ENCODE measurements at places on chromosomes 3 and 15. TPM values are rescaled to one million over a fixed set of nuclear protein-coding genes. Genes with fewer than 3 reads are reported as not detected.

The SECISBP2L gene
- 59.5 TPM for total RNA-seq

The ERC2 gene
- 8.3 TPM for total RNA-seq

DNA sequence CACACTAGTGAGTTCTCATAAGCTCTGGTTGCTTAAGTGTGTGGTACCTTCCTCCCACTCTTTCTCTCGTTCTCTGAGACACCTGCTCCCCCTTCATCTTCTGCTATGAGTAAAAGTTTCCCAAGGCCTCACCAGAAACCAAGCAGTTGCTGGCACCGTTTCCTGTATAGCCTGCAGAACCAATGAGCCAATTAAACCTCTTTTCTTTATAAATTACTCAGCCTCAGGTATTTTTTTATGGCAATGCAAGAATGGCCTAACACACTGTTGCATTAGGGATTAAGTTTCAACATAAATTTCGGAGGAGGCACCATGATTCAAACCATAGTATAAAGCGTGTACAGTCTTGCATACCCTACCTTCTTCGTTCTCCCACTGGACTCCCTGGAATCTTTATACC lies 252.3 kb upstream of the CHRM5 start:
- H3K27ac ChIP-seq, result no peak overlapping the region
- no peaks in the 10 kb centered on the region for H3K4me1 ChIP-seq
- H3K27me3 ChIP-seq, result no peaks in the 10 kb centered on the region
- H3K36me3 ChIP-seq, result no peaks in the 10 kb centered on the region
- DNase-seq, result no peak

DNA sequence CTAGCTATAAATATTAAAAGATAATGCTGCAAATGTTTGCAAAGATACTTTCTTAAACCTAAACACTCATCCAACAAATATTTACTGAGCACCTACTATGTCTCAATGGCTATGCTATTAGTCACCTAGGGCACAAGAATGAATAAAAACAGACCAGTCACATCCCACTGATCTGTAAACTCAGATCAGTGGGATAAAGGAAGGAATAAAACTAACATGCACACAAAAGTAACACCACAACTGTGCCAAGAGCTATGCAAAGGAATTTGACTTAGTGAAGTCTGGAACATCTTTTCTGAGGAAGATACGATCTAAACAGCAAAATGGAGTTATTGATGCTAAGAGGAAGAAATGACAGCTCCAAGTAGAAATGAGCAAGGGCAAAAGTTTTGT lies 56.6 kb downstream of the CBLB start:
- H3K4me3 ChIP-seq, result no peak overlapping the region
- H3K36me3 ChIP-seq, result no peaks in the 10 kb centered on the region
- no peak for DNase-seq
- H3K4me1 ChIP-seq, result peaks cover 17% of the 10 kb centered on the region

GRCh38 chr3:126527455-126528211 lies 3.7 kb downstream of the CHST13 start:
- no peak for DNase-seq
- H3K27me3 ChIP-seq, result no peaks in the 10 kb centered on the region
- H3K27ac ChIP-seq, result no peak overlapping the region
- no peak overlapping the region for H3K4me3 ChIP-seq
- H3K4me1 ChIP-seq, result peaks cover 8% of the 10 kb centered on the region
- no peaks in the 10 kb centered on the region for H3K36me3 ChIP-seq

DNA sequence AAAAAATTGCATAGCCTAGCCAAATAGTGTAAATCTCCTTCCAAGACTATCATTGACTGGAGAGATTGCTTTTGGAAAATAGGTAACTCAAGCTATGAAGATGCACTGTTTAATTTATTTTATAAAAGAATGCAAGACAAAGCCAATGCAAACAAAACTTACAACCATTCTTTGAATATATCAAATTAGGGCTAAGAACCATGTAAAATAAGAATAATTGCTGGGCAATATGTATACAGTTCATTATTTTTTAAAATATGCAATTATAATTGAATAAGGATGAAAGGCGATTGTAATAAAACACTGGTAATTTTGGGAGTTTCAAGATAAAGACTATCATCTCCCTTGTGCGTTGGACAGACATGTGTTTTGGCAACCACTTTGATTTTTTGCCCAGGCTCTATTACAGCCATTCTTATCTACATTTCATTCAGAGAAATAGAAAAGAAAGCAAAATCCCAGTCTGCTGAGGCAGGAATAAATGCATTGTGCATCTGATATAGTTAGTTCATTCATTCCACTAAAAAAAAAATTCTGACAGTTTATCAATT lies 242.3 kb upstream of the ROBO1 start:
- H3K36me3 ChIP-seq, result no peaks in the 10 kb centered on the region
- H3K4me1 ChIP-seq, result no peaks in the 10 kb centered on the region
- no peak overlapping the region for H3K27ac ChIP-seq
- H3K27me3 ChIP-seq, result no peaks in the 10 kb centered on the region
- DNase-seq, result no peak

All from thyroid gland (tissue), 4 donors.